ENCODE measurements at places on chromosomes 1 and 21. TPM values are rescaled to one million over a fixed set of nuclear protein-coding genes. Genes with fewer than 3 reads are reported as not detected.

OR2L3 gene
- not detected for total RNA-seq

MIXL1 gene
- 2.4 TPM for total RNA-seq

RAP1GAP gene
- 0.56 TPM for total RNA-seq

OLIG2 gene
- total RNA-seq: 0.33 TPM

DNA sequence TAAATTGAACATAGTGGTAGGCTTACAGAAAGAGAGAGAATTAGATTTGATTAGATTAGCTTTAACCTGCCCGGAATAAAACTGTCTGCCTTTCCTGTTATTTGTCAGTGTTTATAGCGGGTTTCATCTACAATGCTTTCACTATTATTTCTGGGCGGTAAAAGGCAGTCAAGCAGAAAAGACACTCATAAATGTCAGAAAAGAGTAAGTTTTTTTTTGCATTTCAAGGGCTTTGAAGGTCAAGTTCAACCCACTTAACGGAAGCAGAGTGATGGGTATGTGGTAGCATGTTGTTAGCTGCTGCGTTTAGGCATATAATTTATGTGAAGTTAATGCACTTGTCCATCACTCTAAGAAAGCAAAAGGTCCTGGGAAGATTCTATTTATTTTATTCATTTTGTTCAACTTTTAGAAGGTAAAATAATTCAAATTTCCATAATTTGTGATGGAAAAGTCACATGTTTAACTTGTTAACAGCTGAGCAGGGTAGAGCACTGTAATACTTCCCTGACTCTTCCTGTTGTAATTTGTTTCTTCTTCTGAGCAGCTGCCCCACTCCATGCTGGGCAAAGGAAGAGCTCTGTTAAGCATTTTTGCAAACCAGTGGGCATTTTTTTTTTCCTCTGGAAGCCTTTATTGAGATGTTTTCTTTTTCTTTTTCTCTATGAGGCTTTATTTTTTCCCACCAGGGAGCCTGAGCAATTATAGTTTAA lies 220.1 kb downstream of the ST6GALNAC3 start:
- no peak overlapping the region for H3K27ac ChIP-seq
- H3K4me1 ChIP-seq: peaks cover 27% of the 10 kb centered on the region
- DNase-seq: no peak
- no peaks in the 10 kb centered on the region for H3K27me3 ChIP-seq
- H3K36me3 ChIP-seq: no peaks in the 10 kb centered on the region

GRCh38 chr1:119249283-119249682 lies 108.8 kb upstream of the WARS2 start:
- no peak for DNase-seq
- no peak overlapping the region for H3K4me3 ChIP-seq
- H3K4me1 ChIP-seq: no peaks in the 10 kb centered on the region
- no peak overlapping the region for H3K27ac ChIP-seq
- no peaks in the 10 kb centered on the region for H3K36me3 ChIP-seq

DNA sequence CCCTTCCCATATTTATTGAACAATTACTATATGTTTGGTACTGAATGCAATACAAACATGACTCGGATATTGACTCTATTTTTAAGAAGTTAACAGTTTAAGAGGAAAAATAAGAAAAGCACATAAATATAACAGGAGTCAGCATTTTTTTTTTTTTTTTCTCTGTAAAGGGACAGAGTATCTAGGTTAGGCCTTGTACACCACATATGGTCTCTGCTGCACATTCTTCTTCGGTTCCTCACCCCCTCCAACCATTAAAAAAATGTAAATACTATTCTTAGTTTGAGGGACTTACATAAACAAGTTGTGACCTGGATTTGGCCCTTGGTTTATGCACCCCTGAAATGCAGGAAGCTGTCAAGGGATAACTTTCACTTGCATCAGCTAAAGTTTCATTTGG lies 40.4 kb downstream of the PHC2 start:
- no peak overlapping the region for H3K27ac ChIP-seq
- H3K4me1 ChIP-seq: peaks cover 7% of the 10 kb centered on the region
- no peaks in the 10 kb centered on the region for H3K27me3 ChIP-seq
- DNase-seq: no peak

Measured in endothelial cell (in vitro differentiated cells).